Stimulated activated naive CD4-positive, alpha-beta T cell (primary cell): ENCODE measurements at places on chromosomes 12 and 14.

DNA sequence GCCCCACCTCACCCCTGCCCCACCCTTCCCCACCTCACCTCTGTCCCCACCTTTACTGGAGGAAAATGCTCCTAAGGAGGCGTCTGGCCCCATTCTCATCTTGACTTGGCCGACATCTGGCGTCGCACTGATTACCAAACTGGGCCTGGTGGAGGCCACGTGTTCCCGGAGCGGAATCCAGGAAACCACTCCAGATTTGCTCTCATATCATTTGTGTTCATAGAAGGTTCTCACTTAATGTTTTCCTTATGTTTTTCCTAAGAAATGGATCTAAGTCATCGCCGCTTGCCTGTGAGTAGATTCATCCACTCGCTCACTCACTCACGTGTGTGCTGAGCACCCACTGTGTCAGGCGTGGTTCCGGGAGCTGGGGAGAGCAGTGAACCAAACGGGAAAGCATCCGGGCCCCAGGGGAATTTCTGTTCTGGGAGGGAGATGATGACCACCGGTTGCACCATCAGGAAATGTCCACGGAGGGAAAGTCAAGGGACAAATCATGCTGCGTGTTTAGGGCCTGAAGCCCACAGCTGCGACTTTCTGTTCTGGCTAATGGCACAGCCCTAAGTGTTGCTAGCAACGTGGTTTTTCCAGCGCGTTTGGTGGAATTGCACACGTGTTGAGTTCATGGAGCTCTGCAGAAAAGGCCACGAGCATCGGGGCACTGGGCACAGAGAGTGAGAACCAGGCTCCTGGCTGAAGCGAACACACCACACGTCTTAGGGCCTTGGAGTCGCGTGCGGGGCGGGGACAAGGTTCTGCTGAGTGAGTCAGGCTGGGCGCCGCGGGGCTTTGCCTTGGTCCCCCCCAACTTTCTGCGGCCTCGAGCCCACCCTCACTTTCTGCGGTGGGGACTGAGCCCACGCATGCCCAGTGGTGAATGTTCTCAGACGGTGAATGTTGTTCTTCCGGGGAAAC, 57.7 kb downstream of the ADGRD1 start:
- DNase-seq: no peak

GRCh38 chr14:52094546-52095271, 25.9 kb upstream of the NID2 start:
- DNase-seq: no peak

- no peak for DNase-seq
These were observed 374.4 kb downstream of the ZFP36L1 start for GRCh38 chr14:68418174-68419118.

DNA sequence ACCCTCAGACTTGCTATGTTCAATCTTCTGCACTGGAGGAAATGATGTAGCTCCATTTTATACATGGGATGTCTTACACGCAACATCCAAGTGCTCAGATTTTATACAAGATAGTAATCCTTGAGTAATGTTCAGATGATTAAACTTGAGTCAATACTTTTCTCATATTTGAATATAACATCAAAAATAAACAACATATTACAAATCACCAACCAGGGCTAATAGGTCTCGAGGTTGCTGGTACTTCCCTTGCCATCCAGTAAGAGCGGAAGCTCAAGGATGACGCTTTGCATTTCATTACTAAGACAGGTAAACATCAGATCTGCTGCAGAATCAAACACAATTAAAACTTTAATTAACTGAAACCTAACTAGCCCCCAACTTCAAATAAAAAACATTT, 97.3 kb downstream of the FOXN3 start:
- DNase-seq: no peak

DNA sequence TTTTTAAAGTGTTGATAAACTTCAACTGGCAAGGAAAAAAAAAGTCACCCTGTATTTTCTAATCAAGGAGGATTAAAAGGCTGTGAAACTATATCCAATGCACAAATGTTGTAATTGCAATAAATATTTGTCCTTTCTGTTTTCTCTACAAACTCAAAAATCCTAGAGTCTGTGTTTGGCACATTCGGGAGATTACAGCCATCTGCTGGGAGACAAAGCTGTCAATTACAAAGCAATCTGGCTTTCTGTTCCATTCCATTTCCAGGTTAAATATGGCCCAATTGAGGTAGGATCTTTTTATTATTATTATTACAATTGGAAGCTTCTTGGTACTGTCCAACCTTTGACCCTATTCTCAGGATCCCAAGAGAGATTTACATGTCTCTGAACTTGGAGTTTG, 295.9 kb downstream of the DIO2 start:
- DNase-seq: no peak

GRCh38 chr12:84637926-84638325, 274.7 kb downstream of the SLC6A15 start:
- DNase-seq: no peak

DNA sequence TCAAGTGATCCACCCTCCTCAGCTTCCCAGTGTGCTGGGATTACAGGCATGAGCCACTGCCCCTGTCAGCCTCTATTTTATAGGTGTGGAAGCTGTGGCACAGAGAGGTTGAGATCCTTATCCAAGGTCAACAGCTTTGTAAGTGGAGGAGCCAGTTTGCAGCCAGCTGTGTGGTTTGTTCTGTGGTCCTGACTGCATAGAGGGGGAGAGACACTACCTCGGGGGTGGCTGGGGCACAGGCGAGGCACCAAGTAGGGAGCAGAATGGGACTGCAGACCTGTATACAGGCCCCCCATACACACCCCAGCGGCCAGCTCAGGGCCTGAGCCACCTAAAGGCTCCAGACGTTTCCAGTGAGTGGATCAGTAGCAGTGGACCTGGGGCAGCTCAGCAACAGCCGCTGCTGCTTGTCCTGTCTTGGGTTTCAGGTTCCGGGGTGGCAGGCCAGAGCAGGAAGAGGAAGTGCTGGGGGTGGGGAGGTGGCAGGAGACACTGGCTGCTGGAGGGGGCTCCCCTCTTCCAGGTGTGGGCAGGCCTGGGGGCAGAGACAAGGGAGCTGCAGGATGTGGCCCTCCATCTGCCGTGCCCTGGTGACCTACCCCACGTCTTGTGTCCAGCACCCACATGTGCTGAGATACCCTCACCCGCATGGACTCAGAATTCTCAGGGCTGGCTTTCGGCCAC, 11.0 kb downstream of the ORAI1 start:
- DNase-seq: peak; percentile 24

- no peak for DNase-seq
These were observed 936.0 kb downstream of the DIO2 start for GRCh38 chr14:79275292-79275655.

DNA sequence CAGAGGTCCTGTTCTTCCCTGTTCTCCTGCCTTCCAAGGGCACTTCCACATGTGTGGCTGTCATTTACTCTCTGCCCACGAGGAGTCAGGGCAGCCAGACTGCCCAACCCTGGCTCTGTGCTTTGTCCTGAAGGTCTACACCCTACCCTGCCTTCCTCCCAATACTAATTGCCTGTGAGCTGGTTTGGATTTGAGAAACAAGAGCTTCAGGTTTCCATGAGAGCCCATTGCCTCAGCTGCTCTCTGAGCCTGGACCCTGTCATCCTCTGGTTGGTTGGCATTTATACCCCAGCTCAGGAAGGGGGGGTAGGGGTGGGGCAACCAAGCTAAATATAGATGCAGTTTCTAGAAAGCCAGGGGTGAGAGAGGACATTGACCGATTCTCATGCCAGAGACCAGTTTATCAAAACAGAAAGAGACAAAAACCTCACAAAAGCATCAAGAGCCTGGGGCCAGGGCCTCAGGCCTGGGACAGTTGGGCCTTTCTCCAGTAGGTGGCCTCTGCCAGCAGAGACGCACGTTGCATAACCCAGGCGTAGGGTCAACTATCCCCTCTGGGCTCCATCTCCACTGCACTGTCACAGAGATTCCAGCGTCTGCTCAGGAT, 34.5 kb downstream of the VDR start:
- DNase-seq: no peak

DNA sequence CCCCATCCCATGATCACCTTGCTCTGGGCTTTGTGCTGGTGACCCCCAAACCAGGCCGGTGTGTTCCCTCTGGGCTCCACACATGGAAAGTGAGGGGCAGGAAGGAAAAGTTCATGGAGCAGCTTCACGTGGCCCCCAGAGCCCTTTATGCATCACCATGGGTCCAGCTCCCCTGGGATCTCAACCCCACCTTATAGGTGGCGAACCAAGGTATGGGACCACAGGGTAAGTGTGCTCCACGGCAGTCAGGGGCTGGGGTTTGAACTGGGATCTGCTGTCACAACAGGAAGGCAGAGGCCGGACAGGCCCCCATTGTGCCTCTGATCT, 7.4 kb upstream of the BEGAIN start:
- DNase-seq: no peak

- no peak for DNase-seq
These were observed 79.9 kb downstream of the ARF6 start for GRCh38 chr14:49972823-49973222.
